ENCODE measurements at places on chromosomes 16 and 17.
A peak's percentile ranks its signal among the peaks of the same experiment; 100 is the strongest.

- DNase-seq = no peak
Measured at GRCh38 chr16:25941800-25942499, 250.2 kb downstream of the HS3ST4 start.

GRCh38 chr17:30477774-30478115 is 537 bp downstream of the GOSR1 start:
- no peak for DNase-seq

GRCh38 chr17:40921026-40921425 is 16.4 kb downstream of the KRT23 start:
- no peak for DNase-seq

DNA sequence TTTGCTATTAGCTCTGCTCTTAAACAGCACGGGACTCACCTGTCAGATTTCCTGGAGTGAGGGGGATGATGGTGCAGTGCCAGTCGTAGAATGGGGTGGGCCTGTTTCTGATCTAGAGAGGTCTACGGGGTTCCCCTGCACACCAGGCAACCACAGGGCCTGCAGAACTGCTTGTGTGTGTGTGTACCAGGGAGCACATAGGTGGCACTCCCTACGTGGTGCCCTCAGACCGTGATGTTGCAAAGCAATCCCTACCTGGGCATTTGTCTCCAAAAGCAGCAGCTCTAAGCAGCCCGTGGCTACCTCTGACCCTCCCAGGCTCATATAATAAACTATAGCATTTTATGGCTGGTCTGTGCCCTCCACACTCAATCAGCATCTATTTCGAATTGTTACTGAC is 38.5 kb downstream of the MPRIP start:
- DNase-seq = no peak

- no peak for DNase-seq
Measured at GRCh38 chr16:22216191-22216831, 10.2 kb downstream of the EEF2K start.

DNA sequence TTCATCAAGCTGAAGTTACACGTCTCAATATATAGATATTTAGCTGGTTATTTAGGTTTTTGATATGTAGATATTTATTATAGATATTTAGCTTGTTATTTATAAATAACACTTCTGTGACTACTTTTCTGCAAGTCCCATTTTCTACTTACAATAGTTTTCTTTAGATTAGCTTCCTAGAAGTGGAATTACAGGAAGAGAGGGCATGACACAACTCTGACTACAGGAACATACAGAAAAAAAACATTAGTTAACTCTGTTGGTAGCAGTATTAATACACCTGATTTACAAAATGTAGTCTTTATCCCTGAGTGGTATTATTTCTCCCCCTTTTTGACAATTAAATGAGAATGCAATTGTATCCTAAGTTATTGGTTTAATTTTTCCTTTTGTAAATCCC is 21.2 kb upstream of the CCL1 start:
- DNase-seq = no peak

DNA sequence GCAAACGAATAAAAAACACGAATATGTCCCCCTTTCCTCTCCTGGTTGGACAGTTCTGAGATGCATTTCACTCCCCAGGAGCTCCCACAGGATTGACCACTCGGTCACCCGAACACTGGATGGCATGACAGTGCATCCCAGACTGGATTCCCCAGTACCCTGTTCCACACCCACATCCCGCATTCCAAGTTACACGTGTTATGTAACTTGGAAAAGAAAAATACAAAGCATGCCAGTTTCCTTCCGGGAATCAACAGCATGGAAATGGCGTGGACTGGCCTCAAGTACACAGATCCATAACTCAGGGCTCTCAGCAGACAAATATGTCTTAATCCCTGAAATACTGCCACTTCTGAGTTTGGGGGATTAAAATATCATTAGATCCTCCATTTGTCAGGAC is 12.6 kb upstream of the KLHL36 start:
- DNase-seq = no peak

DNA sequence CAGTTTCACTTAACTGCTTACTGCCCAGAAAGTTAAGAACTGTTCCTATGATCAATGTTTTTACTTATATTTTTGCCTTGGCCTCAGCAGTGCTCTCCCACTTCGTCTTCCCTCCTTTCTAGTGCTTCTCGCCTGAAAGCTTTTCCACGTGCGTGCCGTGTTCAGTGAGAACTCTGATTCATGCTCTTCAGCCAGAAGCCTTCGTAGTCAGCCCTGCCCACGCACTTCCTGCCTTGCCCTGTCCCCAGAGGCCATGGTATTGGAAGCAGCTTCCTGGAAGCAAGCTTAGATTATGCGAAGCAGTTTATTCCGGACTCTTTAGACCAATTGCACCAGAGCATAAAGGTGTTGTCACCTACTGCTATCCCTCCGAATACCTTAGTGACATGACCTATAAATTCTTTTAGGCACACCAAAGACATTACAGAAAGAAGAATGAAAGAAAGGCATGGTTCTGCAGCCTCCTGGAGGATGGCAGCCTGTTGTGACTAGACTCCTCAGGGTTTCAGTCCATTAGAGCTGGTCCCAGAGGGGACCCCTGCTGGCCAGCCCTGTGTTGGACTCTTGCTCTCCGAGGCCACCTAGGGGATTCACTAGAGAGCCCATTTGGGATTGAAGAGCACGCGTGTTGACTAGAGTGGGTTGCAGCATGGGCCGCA is 105.2 kb downstream of the RPTOR start:
- DNase-seq = peak; percentile 53

GRCh38 chr16:49183911-49184310 is 97.7 kb downstream of the CBLN1 start:
- no peak for DNase-seq

DNA sequence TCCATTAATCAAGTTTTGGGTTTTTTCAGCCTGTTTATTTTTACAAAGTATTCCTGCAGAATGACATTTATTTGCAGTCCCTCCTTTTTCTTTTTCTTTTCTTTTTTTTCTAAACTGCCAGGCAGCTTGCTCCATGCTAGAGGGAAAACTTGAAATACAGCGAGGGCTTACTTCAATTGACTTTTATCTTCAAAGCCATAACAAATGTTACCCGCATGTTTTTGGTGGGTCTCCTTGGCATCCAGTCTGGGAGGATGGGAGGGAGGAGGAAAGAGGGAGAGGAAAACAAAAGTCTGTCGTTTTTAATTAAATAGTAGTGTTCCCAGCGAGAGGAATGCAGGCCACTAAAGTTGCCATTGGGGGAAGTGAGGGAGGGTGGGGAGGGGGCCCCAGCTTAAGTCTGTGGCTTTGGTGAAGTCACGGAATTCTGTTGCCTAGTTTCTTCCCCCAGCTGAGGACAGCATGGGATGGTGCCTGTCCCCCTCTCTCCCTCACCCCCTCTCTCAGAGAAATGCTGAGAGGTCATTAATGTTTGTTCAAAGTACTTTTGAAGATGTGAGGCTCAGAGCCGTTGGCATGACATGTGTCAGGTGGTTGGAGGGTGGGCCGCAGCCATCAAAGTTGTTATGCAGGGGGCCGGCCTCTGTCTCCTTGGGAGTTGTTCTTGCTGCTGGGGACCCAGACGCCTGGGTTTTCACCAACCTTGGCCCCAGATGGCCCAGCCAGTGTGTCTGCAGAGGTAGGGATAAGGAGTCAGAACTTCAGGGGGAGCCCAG is 2.9 kb downstream of the NKD1 start:
- DNase-seq = no peak

GRCh38 chr16:70576431-70577255 is 53.0 kb downstream of the SF3B3 start:
- DNase-seq = no peak

DNA sequence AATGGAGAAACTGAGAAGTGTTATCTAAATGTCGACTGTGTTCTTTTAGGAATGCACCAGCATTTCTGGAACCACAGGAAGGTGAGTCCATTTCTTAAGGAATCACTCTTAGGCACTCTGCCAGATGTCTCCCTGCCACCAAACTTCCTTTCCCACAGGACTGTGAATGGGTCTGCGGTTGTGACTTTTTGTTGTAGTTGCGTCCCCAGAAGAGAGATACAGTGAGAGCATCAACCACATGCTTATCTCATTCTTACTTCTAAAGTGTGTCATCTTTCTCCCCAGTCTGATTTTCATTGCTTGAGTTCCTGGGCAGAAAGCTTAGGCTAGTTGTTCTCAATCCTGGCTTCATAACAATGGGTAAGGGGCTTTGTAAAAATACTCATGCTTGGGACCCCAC is 13.4 kb downstream of the ITPRIPL2 start:
- no peak for DNase-seq

DNA sequence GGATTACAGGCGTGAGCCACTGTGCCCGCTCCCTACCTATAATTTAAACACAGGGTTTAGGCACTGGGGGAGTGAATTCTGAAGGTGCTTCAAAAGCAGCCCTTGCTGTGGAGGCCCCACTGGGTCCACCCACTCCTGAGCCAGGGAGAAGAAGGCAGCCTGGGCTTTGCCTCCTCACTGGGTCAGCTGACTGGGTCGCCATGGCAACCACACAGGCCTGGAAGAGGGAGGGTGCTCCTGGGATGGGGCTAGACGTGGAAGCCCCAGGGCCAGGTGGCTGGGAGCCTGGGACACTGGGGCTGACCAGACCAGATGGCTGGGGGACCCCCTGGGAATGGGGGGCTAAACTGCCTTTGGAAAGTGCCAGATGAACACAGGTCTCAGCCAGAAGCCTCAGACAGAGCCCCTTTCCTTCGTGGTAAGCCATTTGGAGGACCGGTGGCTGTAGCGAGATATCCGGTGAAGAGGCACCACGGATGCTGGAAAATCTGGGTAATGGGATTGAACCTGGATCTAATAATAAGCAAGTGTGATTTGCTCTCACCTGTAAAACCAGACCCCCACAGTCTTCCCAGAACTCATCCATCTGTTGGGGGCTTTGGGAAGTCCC is 32.9 kb downstream of the TRARG1 start:
- no peak for DNase-seq

DNA sequence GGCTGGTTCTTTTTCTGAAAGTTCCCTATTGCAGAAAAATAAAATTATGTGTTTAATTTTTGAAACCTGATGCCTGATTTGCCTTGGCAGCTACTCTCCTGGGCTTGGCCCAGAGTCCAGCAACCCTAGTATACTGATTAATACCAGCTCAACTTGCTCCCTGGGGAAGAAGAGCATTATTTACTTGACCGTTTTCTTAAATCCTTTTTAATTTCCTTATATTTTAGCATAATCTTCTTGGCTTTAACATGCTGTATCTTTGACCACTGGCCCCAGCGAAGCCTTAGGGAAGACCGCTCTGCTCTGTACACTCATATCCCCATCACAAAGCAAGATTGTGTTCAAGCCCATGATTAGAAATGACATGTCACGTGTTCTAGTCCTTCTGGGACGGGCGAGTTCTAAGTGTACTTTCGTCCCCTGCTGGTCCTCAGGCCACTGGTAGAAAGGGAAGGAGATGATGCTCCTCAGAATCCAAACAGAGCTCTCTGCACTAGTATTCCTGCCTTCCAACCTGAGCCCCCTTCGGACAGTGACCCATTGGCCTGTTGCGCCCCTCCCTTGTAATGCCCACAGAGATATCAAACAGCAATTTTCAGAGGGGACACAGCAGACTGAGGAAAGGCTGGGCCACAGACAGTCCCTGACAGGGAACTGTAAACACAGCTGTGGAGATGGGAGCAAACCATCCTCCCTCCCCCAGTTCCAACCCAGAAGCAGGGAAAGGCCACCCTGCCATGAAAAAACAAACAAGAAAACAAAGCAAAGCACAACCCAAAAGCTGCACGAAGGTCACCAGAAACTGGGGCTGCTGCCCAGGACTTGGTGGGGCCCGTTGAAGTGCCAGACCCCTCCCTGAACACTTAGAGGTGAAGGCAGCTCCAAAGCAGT is 4.3 kb upstream of the EZH1 start:
- DNase-seq = no peak

DNA sequence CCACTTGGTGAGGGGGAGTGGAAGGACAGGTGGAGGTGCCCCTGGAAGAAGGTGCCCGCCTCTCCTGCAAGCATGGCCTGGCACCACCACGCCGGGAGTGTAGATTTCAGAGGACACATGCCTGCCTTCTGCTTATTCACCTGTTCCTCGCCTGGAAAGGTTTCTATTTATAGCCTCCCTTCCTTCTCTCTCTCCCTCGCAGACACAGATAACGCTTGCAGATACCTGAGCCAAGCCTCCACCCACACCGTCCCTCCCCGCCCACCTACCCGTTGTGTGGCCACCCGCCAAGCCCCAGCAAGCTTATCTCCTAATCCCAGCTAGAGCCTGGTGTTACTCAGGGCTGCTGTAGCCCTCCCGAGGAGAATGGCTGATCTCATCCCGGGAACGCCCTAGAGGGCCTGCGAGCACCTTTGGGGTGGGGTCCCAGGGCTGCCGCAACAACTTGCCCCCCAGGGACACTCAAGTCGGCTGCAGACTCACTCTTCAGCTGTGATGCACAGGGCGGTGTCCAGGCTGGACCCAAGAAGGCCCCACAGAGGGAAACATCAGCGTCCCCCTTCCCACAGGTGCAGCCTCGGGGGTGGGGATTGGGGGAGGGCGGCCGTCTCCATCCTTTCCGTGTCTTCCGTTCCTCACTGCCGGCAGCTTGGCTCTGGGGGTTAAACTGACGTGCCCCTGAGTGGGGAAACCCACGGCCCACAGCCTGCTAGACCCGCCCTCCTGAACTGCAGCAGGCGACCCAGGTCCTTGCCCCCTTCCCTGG is 1.9 kb upstream of the SNAI3 start:
- no peak for DNase-seq

DNA sequence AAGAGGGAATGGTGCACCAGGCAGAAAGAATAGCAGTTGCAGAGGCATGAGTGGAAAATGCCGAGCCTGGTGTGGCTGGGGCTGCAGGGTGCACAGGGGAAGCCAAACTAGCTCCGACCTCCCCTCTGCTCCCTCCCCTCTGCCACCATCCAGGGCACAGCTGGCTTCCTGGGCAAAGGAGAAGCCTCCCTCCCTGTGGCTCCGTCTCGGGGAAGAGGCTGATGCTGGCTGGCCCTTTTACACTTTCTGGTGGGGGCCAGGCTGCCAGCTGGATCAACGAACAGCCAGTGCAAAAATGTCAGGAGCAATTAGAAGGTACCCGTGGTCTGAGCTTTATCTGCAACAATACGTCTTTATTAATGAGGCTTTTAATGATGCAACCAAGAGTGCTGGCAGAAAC is 37.1 kb upstream of the KCNJ12 start:
- DNase-seq = no peak

DNA sequence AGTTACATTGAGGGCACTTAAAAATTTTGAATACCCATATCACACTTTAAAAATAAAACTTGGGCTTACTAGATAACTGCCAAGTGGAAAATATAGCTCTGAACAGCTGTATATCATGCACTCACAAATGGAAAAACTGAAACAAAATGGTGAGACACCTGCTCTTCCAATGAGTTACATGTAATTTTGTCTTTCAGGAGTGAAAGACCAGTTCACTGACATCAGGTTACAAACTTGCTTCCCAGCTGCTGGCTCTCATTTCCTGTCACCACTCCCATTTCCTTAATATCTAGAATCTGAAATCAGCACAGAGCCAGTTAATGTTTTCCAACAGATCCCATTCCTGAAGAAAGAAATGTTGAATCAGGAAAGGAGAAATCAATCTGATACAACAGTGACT is 10.8 kb downstream of the CSNK2A2 start:
- DNase-seq = no peak

GRCh38 chr17:73934696-73935095 is 268.8 kb upstream of the RPL38 start:
- no peak for DNase-seq

Data from activated T-helper 2 cell treated with anti-CD3 and anti-CD28 coated beads, Interferon-gamma antibody, Interleukin-2, Interleukin-4, amounts not matched to agents 10 μg/mL and 5 μg/mL and 100 μg/mL, durations not matched to agents 14 hours and 24 hours and 36 hours (primary cell).